ENCODE measurements at places on chromosomes 5 and 9.

DNA sequence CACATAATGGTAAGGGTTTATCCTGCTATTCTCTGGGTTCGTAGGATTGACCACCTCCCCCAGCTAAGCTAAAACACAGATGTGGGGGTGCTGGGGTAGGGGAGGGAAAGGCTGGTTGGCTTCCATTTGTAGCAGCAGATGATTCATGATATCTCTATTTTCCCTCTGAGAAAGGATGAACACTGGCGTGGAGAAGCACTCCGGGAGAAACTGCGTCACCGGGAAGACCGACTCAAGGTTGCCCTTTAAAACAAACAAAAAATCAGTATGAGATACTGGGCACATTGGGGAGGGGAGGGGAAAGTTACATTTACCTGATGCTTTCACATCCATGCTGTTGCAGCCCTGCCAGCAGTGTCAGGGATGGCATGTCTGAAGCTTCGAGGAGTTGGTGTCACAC, 28.2 kb downstream of the RAB14 start:
- no peak for DNase-seq

GRCh38 chr5:134133188-134133994, 18.9 kb downstream of the TCF7 start:
- DNase-seq: no peak

GRCh38 chr5:123454259-123454911, 31.2 kb upstream of the CEP120 start:
- no peak for DNase-seq

DNA sequence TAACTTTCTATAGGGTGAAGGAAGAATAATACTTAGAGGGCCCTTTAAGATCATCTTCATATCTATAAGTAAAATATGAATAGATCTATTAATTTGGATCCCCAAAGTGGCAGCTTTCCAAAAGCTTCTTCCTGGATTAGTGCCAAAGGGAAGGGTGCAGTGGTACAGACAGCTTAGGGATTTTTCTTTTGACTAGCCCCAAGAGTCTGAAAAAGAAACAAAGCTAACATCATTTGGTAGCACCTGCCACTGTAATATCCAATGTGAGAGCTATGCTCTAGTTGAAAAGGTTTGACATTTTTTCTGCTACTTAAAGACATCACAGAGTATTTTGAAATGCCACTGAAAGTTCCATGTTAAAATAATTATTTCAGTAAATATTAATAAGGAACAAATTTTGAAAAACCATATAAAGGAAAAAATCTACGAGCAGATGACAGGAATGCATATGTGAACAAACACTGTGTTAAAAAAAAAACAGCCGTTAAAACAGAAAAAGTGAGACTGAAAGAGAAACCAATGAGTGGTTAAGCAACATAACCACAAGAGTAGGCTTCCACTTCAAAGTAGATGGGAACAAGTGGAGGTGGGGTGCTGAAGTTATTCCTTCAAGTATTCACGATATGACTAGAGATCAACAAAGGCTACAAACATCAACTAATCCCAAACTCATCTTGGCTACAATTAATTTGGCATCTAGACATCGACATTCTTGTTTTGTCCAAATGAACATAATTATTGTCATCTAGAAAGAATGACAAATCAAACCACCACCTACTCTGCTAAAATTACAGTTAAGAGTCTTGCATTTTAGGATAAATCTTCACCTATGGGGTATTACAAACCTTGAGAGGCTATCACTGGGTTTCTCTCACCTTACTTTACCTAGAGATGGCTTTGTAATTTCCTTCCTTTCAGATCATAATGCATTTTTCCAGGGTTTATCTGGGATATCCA, 137.5 kb downstream of the CPLANE1 start:
- peak; percentile 81 for DNase-seq

DNA sequence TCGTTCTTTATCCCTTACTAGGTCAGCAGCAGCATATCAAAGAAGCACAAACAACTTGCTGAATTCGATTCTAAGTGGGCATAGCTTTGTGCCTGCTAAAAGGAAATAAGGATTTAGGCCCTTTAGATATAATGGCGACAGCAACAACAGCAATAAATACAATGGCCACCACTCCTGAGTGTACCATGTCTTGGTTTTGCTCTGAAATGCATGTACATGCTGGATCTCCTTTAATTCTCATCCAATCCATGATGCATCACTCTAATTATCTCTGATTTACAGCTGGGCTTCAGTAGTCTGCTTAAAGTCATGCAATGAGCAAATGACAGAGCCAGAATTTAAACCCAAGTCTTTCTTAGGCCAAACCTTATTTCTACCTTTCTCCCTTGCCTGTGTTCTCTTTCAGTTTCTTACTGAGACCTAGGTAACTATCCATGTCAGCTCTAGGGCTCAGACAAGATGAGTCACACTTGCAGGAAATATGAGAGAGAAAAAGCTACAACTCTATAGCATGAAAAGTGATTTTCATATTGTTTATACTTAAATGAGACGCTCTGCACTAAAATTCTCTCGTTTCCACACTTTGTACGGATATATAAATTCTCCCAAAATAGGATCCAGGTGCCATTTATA, 111.8 kb downstream of the HMHB1 start:
- peak; percentile 16 for DNase-seq

GRCh38 chr5:14914623-14915260, 43.2 kb upstream of the ANKH start:
- DNase-seq: no peak

GRCh38 chr5:149363358-149363757, 5.5 kb downstream of the PCYOX1L start:
- peak; percentile 4 for DNase-seq

DNA sequence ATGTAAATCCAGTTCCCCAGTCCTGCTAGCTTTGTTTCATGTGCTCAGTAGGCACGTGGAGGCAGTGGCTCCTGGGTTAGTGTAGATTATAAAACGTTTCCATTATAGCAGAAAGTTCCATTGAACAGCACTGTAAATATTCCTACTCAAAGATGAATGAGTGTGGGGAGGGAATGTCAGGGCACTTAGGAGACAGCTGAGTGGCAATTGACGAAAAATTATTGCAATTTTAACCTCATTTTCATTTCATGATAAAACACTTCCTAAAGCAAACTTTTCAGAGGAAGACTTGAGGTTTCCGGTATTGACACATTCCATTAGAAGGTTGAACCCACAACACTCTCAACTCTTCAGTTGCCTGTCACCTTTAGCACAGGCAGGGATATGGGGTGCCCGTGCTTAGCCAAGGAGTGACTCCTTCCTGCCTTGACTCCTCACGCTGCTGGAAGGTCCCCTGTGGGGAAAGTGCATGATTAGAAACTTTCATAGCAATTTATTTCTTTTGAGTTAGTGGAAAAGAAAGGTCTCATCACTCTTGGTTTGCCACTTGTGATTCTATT, 41.2 kb downstream of the SLC46A2 start:
- no peak for DNase-seq

DNA sequence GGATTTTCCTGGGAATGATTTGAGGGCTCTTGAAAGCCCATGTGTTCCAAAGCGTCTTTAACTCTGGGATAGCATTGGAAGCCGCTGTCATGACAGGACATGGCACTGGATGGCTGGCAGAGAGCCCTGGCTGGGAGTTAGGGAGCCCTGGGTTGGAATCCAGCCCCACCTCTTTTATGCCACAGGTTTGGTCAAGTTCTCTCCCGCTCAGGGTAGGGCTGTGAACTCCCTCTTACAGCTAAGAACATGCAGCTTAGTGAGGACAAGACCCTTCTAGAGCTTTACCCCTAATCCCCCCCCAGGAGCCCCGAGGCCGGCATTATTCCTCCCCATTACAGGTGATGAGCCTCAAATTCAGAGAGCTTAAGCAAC, 37.2 kb downstream of the OLFML2A start:
- no peak for DNase-seq

Data from MM.1S (cell line).